ENCODE measurements at places on chromosomes 12 and 14. TPM values are rescaled to one million over a fixed set of nuclear protein-coding genes. Genes with fewer than 3 reads are reported as not detected.

The KRT77 gene
- not detected for total RNA-seq

The ZC3H10 gene
- 7.3 TPM for total RNA-seq

- DNase-seq = peak; percentile 38
Observed at GRCh38 chr14:35384455-35385041, 20.0 kb downstream of the NFKBIA start.

GRCh38 chr12:1935700-1936378 lies 17.4 kb upstream of the CACNA2D4 start:
- DNase-seq = peak; percentile 32

Measured in SJSA1 (cell line).